ENCODE measurements at places on chromosomes 11 and 22. TPM values are rescaled to one million over a fixed set of nuclear protein-coding genes. Genes with fewer than 3 reads are reported as not detected.
A peak's percentile ranks its signal among the peaks of the same experiment; 100 is the strongest.

The MYEOV gene
- 0.12 TPM for polyA plus RNA-seq

DNA sequence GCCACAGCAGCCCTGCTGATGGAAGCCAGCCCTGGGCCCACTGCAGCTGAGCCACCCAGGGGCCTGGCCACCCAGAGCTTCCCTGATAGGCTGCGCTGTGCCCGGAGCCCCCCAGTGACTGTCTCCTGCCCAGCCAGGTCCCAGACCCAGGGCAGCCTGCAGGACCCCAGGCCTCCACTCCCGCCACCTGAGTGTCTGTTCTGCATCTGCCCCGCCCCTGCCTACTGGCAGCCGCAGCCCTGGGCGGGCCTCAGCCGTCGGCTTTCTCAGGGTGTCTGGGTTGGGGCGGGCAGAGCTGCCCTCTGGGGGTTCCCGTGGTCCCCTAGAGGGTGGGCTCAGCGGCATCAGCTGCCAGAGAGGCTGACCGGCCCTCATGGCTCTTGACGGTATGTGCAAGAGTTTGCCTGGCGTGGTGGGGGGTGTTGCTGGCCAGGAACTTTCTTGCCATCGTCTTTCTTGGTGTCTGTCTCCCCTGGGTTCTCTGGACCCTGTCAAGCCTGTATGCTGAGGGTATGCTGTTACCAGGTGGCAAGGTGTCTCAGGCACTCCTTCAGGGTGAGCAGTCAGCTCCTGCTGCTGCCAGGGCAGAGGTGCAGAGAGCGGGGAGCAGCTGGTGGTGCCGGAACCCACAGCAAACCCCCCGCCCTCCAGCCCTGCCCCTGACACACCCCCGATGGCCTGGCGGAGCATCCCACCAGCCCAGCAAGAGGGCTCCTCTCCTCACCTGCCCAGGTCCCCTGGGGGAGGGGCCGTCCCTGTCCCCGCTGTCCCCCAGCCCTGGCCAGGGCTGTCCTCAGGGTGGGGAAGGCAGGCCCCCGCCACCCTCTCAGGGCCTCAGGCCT, 12.2 kb upstream of the PIM3 start:
- no peak for DNase-seq
- H3K27ac ChIP-seq: no peak overlapping the region
- H3K36me3 ChIP-seq: no peaks in the 10 kb centered on the region
- peaks cover 7% of the 10 kb centered on the region for H3K4me1 ChIP-seq

GRCh38 chr11:134138376-134138775, 69.5 kb downstream of the JAM3 start:
- peaks cover 25% of the 10 kb centered on the region for H3K36me3 ChIP-seq
- no peaks in the 10 kb centered on the region for H3K27me3 ChIP-seq
- peaks cover 6% of the 10 kb centered on the region for H3K4me1 ChIP-seq
- H3K4me3 ChIP-seq: no peak overlapping the region
- no peak overlapping the region for H3K27ac ChIP-seq
- no peak for DNase-seq

- H3K36me3 ChIP-seq: no peaks in the 10 kb centered on the region
- DNase-seq: no peak
- no peak overlapping the region for H3K4me3 ChIP-seq
- no peaks in the 10 kb centered on the region for H3K4me1 ChIP-seq
- H3K27me3 ChIP-seq: no peaks in the 10 kb centered on the region
Observed at GRCh38 chr22:44965171-44965570, 44.6 kb downstream of the PHF21B start.

The OR4A16 gene
- polyA plus RNA-seq: not detected

GRCh38 chr11:121372671-121373429, 79.3 kb upstream of the SORL1 start:
- no peak overlapping the region for H3K4me3 ChIP-seq
- H3K4me1 ChIP-seq: peaks cover 29% of the 10 kb centered on the region
- H3K36me3 ChIP-seq: no peaks in the 10 kb centered on the region

GRCh38 chr11:79291948-79292347, 148.9 kb downstream of the TENM4 start:
- no peaks in the 10 kb centered on the region for H3K27me3 ChIP-seq
- no peaks in the 10 kb centered on the region for H3K36me3 ChIP-seq
- H3K4me3 ChIP-seq: no peak overlapping the region
- no peaks in the 10 kb centered on the region for H3K4me1 ChIP-seq

DNA sequence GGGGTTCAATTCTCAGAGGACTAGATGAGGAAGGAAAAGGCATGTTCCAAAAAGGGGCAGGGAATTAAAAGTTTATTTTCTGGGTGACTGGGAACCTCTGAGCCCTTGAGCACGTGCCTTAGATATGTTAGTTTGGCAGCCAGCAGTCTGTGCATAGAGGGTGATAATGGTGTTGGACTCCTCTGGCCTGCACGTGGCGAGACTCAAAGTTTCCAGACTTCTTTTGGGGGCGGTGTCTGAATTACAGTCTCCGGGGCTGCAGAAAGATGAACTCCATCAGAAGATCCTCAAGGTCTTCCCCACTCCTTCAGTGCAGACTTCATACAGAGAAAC, 861 bp upstream of the ZNRF3 start:
- no peak for DNase-seq
- peak overlapping the region; percentile 30 for H3K27ac ChIP-seq
- H3K4me3 ChIP-seq: peak overlapping the region; percentile 84
- H3K4me1 ChIP-seq: peaks cover 4% of the 10 kb centered on the region
